Midbrain (tissue), 1 donor: ENCODE measurements at places on chromosomes 12 and 14.

DNA sequence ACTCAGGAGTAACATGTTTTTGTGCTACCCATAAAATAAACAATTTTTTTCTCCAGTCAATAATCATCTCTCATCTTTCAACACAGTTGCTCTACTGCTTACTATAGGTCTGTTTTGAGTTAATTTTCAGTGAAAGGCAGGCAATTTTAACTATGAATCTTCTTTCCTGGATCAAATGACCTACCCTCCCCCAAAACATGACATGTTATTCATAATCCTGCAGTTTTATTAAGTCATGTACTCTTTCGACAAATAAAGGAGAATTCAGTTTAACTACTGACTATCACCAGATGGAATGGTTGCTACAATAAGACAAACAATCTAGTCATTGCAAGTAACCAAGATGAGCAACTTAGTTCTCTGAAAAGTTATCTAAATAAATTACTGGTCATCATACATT lies 106.0 kb upstream of the FAR2 start:
- no peak for DNase-seq

DNA sequence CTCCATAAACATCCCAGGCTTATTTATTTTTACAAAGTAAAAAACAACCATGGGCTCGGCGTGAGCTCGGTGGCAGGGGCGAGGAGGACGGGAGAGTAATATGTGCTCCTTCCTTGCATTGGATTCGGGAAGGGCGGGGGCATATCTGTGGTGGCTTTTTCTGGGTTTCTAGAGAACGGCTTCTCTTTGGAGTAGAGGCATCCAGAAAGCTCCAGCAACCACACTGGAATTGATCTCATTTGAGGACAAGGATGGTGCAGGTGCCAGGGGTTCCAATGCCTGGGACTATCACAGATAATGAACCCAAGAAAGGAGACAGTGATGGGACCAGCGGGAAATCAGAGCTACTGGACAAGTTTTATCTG lies 18.9 kb downstream of the ADGRD1 start:
- DNase-seq = no peak

DNA sequence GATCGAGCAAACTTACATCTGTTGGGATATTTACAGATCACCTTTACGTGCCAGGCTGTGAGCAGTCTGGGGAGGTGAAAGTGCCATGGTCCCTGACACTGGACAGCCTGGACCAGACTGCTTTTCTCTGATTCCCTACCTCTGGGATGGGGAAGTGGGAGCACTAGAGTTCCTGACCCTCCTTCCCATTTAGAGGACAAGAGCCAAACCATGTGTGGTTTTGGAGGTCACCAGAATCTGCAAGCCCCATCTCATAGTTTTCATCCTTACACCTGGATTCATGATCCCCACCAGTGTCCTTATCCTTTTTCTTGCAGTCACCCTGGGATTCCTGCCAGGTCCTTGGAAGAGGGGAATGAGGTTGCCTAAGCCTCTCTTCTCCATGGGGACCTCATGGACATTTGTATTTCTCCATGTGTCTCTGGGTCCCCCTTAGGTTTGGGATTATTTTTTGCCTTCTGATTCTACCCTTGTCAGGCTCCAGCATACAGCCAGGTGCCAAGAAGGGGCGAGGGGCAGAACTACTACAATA lies 1.5 kb upstream of the WNT10B start:
- no peak for DNase-seq

DNA sequence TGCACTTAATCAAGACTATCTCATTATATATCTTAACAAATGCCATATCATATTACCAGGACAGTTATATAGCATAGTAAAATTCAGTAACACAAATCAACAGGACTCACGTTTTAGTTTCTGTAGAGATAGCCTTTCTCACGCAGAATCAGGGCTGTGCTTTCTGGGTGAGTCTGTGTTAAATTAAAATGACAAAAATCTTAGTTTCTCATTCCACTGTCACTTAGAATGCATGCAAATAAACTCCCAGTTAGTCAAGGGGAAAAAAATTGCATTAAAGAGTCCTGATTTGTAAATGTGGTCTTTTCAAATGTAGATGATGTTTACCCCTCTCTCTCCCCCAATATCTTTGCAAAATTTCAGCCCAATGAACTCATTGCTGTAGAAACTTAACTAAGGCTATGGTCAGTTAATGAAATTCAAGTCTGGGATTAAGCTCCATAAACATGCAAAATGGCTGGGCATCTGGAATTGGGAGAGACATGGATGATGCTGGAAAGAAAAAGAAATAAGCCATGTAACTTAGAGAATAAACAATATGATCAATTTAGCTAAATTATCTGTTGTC lies 77.8 kb upstream of the MGAT4C start:
- no peak for DNase-seq

- DNase-seq = no peak
Measured at GRCh38 chr12:123761841-123762714, at the start of gene DNAH10. TSS of gene DNAH10 (plus strand) at chr12:123762301. CDS start at chr12:123762337, 36 bp downstream.

DNA sequence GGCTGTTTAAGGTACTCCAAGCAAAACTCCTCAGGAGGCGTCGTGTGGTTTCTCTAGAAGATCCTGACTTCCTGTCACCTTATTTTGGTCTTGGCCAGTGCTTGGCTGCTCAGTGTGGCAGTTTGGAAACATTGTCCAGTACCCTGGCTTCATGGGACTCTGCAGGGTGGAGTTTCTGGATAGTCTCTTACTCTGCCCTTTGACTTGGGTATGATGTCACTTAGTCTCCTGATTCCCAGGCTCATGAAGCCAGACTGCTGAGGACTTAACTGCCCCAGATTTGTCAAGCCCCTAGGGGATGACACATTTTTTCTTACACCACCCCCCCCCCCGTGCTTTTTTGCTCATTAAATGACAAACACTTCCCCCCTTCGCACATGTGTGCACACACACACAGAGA lies 82.7 kb downstream of the ADCK1 start:
- DNase-seq = no peak

GRCh38 chr12:103801709-103802585 lies 39.1 kb downstream of the NT5DC3 start:
- no peak for DNase-seq

GRCh38 chr12:21073822-21074460 lies 57.1 kb upstream of the SLCO1B1 start:
- no peak for DNase-seq

GRCh38 chr12:124379938-124380754 lies 85.3 kb downstream of the RFLNA start:
- peak; percentile 46 for DNase-seq

DNA sequence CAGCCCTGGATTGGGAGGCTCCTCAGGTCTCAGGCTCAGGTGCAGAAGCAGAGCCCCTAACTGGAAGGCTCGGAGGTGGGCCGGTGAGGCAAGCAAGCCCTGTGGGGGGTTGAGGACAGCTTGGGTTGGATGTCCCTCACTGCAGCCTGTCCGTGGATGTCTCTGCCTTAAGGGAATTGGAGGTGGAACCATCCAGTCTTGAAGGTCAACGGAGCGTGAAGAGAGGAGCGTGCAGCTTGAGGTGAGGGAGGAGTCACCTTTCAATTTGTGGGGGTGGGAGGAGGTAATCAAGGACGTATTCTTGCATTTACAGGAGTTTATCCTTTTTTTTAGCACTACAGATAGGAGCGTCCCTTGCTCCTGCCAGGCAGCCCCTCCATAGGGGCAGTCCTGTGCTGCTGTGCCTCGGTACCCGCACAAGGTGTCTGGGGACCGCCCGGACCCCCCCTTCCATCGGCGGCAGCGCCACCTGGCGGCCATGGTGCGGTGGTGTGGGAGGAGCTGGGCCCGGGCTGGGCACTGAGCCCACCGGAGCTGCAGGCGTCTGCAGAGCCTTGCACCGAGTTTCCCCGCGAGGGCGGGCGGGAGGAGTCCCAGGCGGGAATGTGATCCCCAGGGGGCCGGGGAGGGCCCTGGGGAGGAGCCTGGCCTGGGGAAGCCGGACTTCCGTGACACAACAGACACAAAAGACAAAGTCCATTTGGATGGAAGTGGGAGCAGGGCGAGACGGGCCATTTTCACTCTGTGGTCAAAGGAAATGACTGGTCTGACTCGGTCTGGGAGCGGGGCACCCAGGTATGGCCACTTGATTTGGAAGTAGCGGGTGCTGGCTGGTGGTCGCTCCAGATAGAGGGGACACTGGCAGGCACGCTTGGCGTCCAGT lies 864 bp downstream of the DNAJC22 start:
- DNase-seq = peak; percentile 94

- DNase-seq = no peak
Measured at GRCh38 chr14:68643673-68644072, 149.2 kb downstream of the ZFP36L1 start.

GRCh38 chr14:104421401-104421821 lies 158.2 kb upstream of the C14orf180 start:
- no peak for DNase-seq

DNA sequence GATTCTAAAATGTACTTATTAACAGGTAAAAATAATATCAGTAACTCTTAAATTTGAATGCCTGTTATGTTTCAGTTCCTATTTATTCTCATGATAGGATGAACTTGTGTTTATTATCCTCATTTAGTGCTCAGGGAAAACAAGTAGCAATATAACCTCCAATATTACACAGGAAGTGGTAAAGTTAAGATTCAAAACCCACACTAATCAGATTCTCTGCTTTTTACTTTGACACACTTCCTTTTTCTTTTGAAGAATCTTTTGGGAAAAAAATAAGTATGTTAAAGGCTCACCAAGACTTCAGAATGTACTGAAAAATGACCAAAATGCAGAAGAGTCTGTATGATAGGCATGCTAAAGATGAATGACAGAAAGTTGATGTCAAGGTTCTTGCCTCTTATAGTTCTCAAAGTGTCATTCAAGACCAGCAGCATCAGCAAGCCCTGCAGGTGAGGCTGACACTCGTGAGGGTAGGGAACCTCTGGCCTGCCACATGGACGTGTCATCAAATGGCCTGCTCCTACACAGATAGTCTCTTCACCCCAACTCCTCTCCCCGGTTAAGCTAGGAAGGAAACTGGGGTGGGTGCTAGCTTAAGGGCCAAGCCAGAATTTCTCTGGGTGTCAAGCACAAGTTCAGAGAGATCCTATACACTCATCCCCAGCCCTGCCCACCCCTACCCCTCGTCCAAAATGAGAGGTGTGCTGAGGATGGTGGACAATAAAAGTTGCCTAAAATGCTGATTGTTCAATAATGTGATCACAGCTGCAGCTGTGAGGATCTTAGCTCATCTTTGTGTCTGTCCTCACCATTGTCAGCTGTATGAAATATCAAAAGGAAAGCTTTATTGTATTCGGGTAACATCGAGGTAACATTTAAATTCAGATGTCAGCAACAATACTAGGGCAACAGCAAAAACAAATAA lies 6.3 kb downstream of the TBPL2 start:
- DNase-seq = no peak

GRCh38 chr12:121652767-121653497 lies 16.5 kb downstream of the MORN3 start:
- no peak for DNase-seq

DNA sequence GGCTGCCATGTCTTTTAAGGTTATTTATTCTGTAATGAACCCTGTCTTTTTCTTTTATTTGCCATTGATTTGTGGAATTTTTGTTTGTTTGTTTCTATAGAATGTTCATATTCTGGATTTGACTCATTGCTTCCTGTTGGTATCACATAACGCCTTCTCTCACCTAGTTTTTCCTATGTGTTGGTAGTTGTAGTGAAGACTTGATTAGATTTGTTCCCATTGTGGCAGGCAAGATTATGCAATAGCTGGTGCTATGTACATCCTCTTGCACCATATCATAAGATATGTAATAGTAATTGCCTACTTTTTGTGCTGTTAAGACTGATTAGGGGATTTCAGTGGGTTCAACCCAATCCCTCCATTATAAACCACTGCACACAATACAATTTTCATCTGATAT lies 3.9 kb upstream of the KRT6B start:
- DNase-seq = no peak

- DNase-seq = no peak
Measured at GRCh38 chr14:93029911-93030508, 85.7 kb downstream of the ITPK1 start.

- DNase-seq = no peak
Measured at GRCh38 chr12:64631197-64631596, 20.9 kb downstream of the RASSF3 start.

DNA sequence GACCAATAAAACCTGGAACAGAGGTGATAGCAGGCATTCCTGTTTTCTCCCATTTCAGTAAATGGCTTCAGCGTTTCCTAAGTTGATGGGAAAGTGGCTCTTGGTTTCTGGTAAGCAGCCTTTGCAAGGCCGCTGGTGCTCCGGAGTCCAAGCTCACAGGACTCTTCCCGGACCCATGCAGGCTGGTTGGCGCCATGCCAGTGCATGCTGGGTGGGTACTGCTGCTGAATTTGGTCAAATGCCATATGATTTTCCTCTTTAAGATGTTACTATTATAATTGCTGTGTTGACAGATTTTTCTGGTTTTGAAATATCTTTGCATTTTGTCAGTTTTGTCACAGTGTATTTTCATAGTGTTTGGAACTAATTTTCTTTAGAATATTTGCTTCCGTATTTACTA lies 27.7 kb downstream of the PPP2R5C start:
- DNase-seq = no peak

GRCh38 chr14:105227346-105227745 lies 21.0 kb upstream of the BTBD6 start:
- no peak for DNase-seq

DNA sequence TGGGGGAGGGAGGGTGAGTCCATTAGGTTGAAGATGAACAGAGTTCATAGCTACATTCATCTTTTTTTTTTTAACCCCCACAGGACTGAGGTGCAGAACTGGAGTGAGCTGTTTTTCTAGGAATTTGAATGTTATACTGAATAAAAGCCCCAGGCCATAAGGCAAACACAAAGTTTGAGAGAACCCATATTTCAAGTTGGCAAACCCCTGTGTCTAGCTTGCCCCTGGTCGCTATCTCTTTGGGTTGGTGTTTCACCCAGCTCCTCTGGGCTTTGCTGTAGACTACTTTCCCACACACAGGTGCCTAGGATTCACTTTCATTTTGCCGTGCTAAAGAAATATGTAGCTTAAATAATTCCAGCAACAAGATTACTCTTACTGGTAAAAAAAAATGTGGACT lies 5.2 kb upstream of the LMO3 start:
- DNase-seq = no peak

DNA sequence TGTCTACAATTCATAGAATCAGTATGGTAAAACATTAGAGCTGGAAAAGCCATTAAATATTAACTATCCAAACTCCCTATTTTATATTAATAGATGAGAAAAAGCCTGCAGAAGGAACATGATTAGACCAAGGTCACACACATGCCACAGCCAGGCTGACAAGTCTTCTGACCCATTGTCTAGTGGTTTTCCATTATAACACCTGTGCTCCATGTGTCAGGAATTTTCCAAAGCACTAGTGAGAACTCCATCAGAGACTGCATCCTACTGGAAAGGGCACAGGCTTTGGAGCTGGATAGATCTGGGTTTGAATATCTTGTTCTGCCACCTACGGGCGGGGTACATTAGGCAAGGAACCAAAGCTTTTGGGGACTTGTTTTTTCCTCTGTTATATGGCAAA lies 325.5 kb downstream of the RAD51B start:
- DNase-seq = no peak
